Naive thymus-derived CD8-positive, alpha-beta T cell (primary cell): ENCODE measurements at places on chromosomes 6 and 20. TPM values are rescaled to one million over a fixed set of nuclear protein-coding genes. Genes with fewer than 3 reads are reported as not detected.

DNA sequence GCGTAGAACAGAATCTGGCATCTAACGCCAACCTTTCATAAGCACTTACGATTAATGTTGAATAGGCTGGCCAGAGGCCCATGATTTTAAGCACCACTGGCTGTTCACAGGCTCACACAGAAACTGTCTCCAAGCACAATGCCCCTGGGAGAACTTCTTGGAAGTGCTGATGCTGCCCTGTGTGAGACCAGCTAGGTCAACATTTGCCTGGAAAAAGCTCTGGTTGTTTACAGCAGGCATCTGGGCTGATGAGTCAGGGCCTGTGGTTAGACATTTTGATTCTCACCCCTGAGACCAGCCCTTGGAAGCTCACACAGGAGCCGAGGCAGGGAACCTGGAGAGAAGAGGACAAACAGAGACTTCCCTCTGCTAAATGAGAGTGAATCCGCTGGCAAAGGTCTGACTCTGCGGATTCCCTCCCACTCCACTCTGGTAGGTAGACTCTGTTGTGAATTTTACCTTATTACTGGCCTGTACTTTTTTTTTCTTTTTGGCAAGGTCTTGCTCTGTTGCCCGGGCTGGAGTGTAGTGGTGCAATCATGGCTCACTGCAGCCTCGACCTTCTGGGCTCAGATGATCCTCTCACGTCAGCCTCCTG is 6.8 kb upstream of the SULF2 start:
- no peak for DNase-seq

DNA sequence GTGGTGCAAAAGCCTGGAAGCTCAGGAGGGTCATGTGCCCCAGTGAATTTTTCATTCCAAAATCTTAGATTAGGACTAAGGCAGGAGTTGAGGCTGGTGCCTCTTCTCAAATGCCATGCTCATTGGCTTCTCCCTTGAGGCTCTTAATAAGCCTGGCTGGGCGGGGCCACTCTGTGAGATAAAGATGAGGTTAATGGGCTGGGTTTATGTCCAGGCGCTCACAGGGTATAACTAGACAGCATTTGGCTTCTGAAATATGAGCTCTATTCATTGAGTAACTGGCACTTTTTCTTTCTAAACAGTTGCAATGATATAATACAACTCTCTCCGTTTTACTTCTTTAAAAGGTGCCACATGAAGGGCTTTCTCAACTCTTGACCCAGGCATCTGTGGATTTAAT is 156.3 kb downstream of the SCML4 start:
- no peak for DNase-seq

- DNase-seq = no peak
Observed at GRCh38 chr20:37954190-37954589, 51.3 kb downstream of the VSTM2L start.

The GNMT gene
- total RNA-seq = 1.9 TPM

The PPP1R3G gene
- not detected for total RNA-seq

DNA sequence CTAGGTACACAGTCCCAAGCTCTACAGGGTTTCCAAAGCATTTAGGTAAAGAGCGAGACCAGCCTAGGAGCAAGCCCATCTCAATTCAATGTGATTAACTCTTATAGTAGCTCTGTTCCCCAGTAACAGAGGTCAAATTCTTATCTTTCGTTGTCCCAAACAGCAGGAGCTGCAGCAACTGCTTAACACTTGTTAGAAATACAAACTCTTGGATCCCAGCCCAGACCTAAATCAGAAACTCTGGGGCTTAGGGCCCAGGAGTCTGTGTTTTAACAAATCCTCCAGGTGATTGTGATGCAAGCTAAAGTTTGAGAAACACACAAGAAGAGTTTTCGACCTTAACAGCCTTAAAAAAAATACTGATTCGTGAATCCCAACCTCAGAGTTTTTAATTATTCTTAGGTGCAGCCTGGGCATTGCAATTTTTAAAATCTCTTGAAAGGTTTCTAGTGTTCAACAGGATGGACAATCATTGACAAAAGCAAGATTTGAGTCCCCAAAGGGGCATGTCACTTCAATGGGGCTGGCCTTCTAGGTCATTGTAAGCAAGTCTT is 127.4 kb upstream of the HCRTR2 start:
- DNase-seq = no peak

The TP53TG5 gene
- total RNA-seq = not detected
